ENCODE measurements at places on chromosomes 3 and 15.

DNA sequence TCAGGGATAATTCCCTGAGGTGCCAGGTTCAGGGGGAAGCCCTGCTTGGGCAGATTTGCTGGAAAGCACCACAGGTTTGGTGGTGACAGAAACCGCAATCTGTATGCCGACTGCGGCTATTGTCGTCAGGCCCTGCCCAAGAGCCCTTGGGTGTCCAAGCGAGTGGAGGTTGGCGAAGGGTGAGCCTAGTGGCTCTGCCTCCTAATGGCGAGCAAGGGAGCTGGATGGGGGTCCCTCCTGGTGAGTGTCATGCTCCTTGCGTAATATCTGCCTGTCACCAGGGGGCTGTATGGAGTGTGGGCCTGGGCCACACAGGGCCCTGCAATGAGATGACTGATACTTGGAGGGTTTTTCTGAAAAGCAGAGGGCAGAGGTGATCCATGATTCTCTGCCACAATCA lies 101.6 kb downstream of the EPHB1 start:
- no peak for DNase-seq

DNA sequence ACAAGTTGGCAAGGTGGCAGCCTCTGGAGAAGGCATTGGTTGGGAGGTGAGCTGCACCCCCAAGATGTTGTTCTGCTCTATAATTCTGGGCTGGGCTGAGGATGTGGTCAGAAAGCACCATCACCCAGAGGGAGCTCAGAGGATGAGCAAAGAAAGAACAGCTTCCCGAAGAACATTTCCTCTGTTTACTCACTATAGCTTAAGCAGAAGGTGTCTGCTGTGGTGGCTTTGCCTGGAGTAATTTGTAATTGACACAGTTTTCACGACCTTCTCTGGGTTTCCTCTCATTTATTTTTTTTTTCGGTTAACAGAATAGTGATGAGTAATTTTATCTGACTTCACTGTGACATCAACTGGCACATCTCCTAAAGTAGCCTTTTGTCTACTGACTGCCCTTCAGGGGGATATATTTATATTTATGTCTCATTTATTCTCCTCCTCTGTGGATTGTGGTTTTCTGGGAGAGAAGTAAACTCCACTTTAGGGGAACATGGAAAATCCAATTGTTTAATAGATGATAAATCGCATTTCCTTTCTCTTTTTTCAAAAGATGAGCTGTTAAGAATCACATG lies 49.5 kb upstream of the ABHD17C start:
- no peak for DNase-seq

DNA sequence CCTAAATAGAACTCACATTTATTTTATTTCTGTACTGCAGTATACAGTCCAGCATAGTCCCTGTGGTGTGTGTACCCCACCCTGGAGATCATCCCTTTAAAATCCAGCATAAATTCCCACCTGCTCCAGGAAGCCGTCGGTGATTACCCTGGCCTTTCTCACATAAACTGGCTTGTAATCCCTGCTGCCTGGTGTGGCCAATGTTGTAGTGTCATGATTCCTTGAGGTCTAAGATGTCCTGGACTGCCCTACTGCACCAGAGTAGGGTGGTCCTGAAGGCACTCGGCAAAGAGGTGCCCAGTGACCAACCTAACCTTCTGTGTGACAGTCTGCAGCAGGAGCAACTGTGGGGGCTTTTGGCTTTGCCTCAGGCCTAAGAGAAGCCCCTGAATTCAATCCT lies 58.9 kb downstream of the ITGA11 start:
- no peak for DNase-seq

- DNase-seq: no peak
These were observed 18.9 kb downstream of the PTPN23 start for GRCh38 chr3:47399531-47400270.

Measured in CD4-positive, alpha-beta T cell treated with Interleukin-17A for 4 hours (primary cell).